ENCODE measurements at places on chromosomes 3 and 15. TPM values are rescaled to one million over a fixed set of nuclear protein-coding genes. Genes with fewer than 3 reads are reported as not detected.

The CRYGS gene
- total RNA-seq, result 0.40 TPM

The DUOX1 gene
- total RNA-seq, result not detected

The GPR149 gene
- not detected for total RNA-seq

The PAQR5 gene
- 93.4 TPM for total RNA-seq

The SLC35G2 gene
- total RNA-seq, result 21.9 TPM

The KBTBD13 gene
- not detected for total RNA-seq

The LINS1 gene
- total RNA-seq, result 10.7 TPM

The POPDC2 gene
- 0.37 TPM for total RNA-seq
